CD14-positive monocyte (primary cell): ENCODE measurements at places on chromosomes 12 and 14. TPM values are rescaled to one million over a fixed set of nuclear protein-coding genes. Genes with fewer than 3 reads are reported as not detected.

- no peak for DNase-seq
These were observed 78.8 kb upstream of the PDE3A start for GRCh38 chr12:20289520-20289919.

CLMN gene
- polyA plus RNA-seq: 9.0 and 22.0 TPM in 2 replicates

DNA sequence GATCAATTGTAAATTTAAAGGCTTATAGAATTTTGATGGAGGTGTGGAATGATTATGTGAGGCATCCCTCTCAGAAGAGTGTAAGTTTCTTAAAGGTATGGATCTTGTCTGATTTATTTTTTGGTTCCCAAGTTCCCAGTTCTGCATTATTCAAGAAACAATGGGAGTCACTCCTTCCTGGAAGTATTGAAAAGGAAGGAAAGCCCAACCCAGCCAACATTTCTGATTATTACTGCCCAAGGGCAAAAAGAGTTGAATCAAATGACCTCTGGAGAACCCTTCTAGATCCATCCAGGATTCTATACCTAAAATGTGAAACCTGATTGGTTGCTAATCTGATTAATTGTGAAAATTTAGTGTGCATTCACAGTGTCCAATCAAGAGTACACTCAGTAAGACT is 166.2 kb downstream of the ANO2 start:
- DNase-seq: no peak

DNA sequence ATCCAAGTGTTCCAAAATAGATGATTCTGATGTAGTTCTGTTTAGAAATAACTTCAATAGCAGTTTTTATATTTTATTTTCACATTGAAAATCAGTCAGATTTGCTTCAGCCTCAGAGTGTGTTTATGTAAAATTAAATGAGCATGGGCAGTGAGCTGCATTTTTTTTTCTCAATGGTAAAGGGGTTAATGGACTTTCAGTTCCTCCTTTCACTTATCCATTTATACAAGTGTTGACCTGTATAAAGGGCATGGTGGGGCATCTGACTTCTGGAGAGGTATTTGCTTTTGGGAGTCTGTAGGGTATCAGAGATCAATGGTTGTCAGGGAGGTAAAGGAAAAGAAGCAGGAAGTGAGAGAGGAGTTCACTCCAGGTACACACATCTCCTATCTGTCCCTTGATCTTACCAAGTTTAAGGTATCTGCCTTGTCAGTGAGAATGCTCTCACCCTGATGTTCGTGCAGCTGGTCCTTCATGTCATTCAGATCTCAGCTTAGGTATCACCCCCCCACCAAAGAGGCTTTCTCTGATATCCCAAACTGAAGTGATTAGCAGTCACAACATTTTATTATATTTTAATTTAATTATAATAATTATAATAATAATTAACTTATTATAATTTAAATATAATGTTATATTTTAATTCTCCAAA is 181.6 kb upstream of the LMNTD1 start:
- no peak for DNase-seq

LETMD1 gene
- 13.2 TPM for polyA plus RNA-seq

TDRD9 gene
- 11.8 TPM for polyA plus RNA-seq

GRCh38 chr14:55745906-55746305 is 165.9 kb downstream of the KTN1 start:
- no peak for DNase-seq

GRCh38 chr12:13780453-13780852 is 200.9 kb downstream of the GRIN2B start:
- no peak for DNase-seq

RNASE7 gene
- polyA plus RNA-seq: not detected in 2 replicates

DNA sequence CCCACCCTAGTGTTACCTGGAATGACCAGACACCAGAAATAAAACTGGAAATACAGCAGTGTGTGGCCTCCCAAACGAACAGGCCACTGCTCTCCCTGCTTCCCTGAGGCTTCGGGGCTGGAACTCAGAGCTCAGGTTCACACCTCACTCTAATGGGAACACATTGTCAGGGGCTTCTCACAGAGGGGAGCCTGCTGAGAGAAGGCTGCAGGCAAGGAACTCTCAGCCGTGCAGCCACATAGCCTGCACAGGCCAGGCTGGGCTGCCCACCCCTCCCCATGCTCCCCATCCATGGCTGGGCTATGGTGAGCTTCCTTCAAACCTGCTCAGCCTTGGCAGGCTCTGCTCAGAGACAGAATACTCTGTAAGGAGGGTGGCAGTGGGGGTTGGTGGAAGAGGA is 302.5 kb downstream of the EMP1 start:
- no peak for DNase-seq

KLRF1 gene
- 2.2 TPM for polyA plus RNA-seq

GRCh38 chr12:77133566-77133965 is 68.2 kb upstream of the E2F7 start:
- DNase-seq: no peak

- no peak for DNase-seq
These were observed 13.2 kb upstream of the PRKCH start for GRCh38 chr14:61308198-61308597.
